Stimulated activated CD8-positive, alpha-beta memory T cell treated with anti-CD3 and anti-CD28 coated beads, Interleukin-4, amount 100 ng/mL, for 4 hours (primary cell): ENCODE measurements at places on chromosomes 16 and 17.
A peak's percentile ranks its signal among the peaks of the same experiment; 100 is the strongest.

GRCh38 chr17:520447-521182 is 168.0 kb upstream of the RPH3AL start:
- no peak for DNase-seq

GRCh38 chr16:49987381-49987780 is 37.6 kb upstream of the CNEP1R1 start:
- no peak for DNase-seq

GRCh38 chr17:18381158-18381952 is 3.8 kb downstream of the EVPLL start:
- no peak for DNase-seq

DNA sequence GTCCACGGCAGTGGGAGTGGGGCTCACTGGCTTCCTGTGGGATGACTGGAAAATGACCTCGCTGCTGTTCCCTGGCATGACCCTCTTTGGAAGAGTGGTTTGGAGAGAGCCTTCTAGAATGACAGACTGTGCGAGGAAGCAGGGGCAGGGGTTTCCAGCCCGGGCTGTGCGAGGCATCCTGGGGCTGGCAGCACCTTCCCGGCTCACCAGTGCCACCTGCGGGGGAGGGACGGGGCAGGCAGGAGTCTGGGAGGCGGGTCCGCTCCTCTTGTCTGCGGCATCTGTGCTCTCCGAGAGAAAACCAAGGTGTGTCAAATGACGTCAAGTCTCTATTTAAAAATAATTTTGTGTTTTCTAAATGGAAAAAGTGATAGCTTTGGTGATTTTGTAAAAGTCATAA is 7.8 kb upstream of the RNF213 start:
- peak; percentile 65 for DNase-seq

DNA sequence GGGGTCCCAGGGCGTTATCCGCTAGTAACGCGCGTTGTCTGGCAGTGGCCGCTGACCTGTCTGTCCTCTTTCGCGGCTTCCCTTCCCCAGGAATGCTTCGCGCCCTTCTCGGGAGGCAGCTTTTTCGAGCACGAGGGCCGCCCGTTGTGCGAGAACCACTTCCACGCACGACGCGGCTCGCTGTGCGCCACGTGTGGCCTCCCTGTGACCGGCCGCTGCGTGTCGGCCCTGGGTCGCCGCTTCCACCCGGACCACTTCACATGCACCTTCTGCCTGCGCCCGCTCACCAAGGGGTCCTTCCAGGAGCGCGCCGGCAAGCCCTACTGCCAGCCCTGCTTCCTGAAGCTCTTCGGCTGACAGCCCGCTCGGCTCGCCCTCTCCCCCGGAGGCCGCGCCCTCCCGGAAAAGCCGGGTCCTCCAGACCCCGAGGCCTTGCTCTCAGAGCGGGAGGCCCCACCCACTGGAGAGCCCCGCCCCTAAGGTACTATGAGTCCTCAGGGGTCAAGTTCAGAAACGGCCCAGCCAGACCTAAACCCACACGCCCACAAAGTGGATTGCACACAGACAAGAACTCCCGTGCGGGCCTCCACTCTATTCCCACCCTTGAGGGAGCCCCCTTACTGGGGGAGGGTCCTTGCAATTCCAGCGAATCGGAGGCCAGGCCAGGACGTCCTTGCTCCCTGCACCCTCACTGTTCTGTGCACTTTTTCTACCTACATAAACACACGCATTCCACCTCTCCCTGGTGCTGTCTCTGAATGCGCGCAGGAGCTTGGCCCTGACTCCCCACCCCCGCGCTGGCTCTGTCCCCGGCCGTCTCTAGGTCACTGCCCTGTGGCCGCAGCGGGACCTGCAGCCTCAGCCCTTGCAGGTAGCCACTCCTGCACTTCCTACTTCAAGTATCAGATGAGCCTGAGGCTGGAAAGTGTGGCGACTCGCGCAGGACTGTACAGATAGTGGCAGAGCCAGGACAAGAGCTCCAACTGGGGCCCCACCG is 5.4 kb upstream of the SLC5A2 start:
- no peak for DNase-seq

GRCh38 chr17:19978209-19978802 is 678 bp upstream of the AKAP10 start:
- DNase-seq: no peak

DNA sequence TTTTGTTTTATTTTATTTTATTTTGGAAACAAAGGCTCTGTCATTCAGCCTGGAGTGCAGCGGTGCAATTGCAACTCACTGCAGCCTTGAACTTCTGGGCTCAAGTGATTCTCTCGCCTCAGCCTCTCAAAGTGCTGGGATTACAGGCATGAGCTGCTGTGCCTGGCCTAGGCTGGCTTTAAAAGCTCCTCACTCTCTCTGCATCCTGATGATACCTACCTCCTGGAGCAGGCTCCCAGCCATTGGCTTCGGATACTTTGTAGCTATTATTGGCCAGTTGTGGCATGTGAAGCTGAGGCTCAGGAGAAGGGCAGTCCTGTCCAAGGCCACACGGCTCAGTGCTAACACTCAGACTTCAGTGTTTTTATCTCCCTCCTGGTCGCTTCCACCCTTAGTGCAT is 158.0 kb downstream of the SEC14L1 start:
- no peak for DNase-seq

DNA sequence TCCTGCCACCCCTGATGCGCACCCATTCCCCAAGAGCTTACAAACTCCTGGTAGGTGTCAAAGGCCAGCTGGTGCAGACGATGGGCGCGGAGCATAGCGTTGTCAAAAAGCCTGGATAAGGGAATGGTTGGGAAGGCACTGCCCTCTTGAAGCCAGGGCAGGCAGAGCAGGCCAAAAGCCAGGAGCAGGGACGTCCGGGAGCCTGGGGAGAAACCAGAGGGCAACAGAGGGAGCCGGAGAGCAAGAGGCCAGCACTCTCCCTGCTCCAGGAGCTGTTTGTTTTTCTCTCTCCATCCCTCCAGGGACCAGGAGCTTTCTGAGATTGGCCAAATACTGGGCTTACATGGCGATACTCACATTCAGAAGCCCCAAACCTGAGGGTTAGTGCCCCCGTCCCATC is 334 bp downstream of the GH1 start:
- no peak for DNase-seq

- no peak for DNase-seq
These were observed 40.7 kb upstream of the DLX4 start for GRCh38 chr17:49928126-49928800.

DNA sequence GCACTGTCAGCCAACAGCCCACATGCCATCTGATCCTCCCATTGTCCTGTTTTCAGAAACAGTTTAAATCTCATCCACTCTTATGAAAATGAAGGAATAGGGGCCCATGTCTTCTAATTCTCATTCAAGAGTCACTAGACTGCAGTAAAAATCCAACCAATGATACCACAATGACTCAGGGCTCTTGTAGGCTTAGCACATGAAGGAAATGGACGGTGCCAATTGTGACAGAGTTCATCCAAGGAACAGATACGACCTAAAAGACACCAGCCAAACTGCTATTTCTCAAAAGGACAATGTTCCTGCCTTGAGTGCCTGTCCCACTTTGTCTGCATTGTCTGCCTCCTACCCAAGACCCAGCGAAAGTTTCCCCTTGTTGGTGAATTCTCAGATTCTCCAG is 204.8 kb upstream of the COX10 start:
- no peak for DNase-seq

DNA sequence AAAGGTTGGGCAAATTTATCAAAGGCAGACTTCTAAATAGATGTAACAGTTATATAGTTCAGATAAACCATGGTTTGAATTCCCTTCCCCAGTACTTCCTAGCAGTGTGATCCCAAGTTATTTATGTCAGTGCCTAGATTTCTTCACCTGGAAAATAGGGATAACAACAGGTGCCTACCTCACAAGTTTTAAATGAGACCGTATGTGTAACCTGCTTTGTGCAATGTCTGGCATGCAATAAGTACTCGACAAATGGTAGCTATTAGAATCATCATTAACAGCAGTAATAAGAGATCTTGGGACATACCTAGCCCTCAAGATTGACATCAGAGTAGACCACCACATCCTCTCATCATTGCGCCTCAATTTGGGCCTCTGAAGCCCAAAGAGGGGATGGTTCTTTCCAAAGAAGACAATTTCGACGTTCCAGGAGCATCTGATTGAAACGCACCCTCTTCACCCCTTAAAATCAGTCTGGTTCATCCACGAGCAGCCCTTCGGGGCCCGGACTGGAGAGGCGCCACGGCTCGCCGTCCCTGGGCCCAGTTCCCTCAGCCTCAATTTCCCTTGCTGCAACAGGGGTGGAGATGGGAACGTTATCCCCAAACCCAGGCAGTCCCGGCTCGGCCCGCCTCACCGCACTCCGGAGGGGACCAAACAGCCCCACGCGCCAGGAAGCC is 541 bp downstream of the ACACA start:
- DNase-seq: no peak

GRCh38 chr16:14179116-14179515 is 108.0 kb downstream of the MRTFB start:
- DNase-seq: no peak

DNA sequence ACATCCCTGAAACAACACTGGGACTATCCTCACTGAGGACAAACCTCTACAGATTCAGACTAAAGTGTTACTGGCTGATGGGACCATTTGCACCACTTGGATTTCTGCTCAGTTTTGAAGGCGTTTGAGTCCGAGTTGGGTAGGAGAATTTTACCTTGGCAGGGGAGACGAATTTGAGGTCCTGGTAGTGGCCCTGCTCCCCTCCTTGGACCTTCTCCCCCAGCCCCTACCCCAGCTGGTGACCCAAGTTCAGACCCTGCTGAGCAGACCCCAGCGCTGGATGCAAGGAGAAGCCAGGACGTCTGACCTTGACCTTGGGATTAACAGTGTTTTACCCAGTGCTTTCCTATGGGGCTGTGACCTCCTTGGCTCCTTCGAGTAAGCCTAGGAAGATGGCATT is 13.6 kb downstream of the CACNG5 start:
- DNase-seq: no peak

DNA sequence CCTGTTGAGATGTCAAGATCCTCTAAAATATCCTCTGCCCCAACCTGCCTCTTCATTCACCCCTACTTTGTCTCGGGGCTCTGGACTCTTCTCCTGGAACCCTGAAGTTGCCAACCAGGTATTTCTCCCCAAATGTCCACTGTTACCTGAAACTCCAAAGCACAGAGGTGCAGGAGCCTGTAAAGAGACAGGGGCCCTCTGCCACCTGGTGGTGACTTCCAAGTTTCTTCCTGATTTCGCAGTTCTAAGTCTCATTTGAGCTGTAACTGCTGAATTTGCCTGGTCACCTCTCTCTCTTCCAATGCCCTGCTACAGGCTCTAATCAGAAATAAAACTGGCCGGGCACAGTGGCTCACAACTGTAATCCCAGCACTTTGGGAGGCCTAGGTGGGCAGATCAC is 77.1 kb upstream of the RCVRN start:
- DNase-seq: no peak

DNA sequence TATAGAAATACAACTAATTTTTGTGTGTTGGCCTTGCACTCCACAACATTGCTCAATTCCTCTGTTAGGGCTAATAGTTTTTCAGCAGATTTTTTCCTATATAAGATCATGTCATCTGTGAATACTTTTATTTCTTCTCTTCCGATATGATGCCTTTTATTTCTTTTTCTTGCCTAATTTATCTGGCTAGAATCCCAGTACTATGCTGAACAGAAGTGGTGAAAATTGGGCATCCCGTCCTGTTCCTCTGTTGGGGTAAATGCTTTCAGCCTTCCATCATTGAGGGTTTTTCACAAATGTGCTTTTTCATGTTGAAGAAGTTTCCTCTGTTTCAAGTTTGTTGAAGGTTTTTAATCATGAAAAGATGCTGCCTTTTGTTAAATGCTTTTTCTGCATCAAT is 22.7 kb upstream of the TNFRSF13B start:
- no peak for DNase-seq

- DNase-seq: no peak
These were observed 129.6 kb upstream of the TNRC6C start for GRCh38 chr17:77828749-77829539.

- DNase-seq: no peak
These were observed 3.4 kb upstream of the NLRC5 start for GRCh38 chr16:56985962-56986360.

DNA sequence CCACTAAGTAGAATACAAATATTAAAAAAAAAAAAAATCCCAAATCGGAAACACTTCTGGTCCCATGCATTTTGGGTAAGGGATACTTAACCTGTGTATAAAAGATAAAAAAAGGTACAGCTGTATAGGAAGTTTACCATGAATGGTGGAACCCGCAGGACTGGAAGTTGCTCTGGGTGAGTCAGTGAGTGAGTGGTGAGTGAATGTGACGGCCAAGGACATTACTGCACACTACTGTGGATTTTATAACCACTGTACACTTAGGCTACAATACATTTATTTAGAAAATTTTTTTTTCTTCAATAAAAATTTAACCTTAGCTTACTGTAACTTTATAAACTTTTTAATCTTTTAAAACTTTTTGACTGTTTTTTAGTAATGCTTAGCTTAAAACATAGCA is 71.3 kb upstream of the BCAR1 start:
- DNase-seq: no peak

- no peak for DNase-seq
These were observed 3.3 kb upstream of the FN3KRP start for GRCh38 chr17:82713071-82713723.

GRCh38 chr17:39177256-39177655 is 11.3 kb upstream of the ARL5C start:
- DNase-seq: no peak

- DNase-seq: no peak
These were observed 5.9 kb upstream of the HOXB13 start for GRCh38 chr17:48734333-48735061.

- DNase-seq: no peak
These were observed 90.7 kb downstream of the SOCS1 start for GRCh38 chr16:11165349-11165748.

DNA sequence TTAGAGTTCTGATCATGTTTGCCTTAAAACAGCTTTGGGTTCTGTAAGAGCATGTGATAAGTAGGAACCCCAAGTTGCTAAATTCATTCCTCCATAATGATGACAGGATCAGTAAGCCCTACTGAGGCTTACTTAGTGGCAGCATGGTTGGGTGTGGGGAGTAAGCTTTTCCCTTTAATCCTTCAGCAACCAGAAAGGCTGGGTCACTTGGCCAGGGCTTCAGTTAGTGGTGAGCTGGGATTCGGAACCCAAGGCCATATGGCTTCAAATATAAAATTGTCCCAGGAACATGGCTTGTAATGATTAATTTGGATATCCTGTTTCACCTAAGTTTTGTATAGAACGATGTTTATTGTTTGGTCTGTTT is 850 bp downstream of the GINS3 start:
- DNase-seq: no peak

DNA sequence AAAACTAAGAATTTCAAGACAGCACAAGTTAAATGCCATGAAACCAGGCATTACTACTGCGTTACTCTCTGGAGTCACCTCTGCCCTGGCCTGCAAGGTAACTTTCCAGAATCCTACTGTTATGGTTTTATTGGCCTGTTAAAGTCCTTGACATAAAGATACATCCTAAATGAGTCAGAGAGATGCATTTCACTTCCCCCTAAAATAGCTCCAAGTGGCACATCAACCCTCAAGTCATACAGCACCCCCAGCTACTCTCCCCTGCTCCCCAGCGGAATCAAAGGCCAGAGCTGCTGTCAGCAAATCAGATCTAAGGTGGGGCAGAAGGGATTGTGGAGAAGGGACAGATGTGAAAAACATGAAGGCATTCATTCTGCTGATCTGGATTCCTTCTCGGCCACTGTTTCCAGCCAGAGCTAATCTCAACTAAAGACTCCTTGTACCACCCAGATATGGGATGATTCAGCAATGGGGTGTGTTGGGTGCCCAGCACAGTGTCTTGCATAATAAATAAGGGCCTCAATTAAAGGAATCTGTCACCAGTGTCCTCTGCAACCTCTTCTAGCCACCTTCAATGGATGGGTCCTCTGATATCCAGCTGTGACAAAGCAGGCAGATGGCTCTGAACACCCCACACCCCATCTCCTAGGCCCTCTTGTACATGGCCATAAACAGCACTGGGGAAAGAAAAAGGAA is 8.5 kb upstream of the CCL1 start:
- DNase-seq: no peak

GRCh38 chr17:17508646-17509591 is 12.7 kb upstream of the RASD1 start:
- DNase-seq: no peak
